Prostate gland (tissue), 2 donors: ENCODE measurements at places on chromosomes 5 and 9.
A peak's percentile ranks its signal among the peaks of the same experiment; 100 is the strongest.

GRCh38 chr9:37769306-37769705, 15.6 kb downstream of the EXOSC3 start:
- no peak for DNase-seq

- DNase-seq: no peak
Measured at GRCh38 chr5:119435436-119436132, 16.7 kb upstream of the HSD17B4 start.

DNA sequence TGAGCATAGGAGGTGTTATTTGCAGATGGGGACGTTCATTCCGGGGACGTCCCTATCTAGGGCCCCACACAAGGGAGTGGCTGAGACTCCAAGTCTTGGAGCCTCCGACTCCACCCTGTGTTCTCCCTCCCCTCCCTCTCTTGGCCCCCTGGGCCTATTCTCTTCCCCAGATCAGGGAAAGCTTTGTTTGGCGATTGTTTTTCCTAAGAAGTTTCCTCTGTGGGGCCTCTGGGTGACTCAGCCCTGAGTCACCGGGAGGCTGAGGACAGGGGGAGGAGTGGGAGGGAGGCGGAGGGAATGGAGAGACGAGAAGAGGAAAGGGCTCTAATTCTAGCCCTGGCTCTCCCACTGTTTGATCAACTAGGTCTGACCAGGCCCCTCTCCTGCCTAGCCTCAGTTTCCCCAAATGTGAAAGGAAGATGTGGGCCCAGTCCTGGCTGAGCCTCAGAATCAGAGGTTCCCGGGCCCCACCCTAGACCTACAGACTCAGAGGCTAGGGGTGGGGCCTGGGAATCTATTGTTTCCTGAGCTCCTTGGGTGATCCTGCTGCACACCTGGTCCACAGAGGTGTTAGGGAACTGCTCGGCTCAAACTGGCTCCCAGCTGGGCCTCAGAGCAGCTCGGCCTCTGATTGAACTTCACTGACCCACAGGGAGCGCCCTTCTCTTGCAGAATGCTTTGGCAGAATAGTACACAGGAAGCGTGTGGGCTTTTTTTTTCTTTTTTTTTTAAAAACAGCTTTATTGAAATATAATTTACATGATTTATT, 19.2 kb downstream of the GSN start:
- peak; percentile 73 for DNase-seq

DNA sequence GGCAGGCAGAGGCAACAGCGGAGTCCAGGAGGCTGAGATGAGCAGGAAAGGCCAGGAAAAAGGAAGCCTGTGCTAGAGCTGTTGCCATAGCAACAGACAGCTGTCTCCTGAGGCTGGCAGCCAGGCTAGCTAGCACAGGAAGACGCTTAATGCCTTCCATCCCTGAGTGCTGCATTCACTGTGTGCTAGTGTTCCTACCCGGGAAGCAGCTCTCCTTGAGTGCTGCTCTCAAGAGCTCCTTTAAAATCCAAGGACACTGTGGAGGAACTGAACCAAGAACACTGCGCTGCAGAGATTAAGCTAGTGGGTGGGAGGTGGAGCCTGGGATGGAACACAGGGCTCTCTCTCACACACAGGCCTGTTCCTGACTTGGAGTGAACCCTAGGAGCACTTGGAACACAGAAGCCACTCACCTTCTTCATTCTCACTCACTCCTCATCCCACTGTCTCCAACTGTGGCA, 53.5 kb upstream of the IL7R start:
- no peak for DNase-seq

DNA sequence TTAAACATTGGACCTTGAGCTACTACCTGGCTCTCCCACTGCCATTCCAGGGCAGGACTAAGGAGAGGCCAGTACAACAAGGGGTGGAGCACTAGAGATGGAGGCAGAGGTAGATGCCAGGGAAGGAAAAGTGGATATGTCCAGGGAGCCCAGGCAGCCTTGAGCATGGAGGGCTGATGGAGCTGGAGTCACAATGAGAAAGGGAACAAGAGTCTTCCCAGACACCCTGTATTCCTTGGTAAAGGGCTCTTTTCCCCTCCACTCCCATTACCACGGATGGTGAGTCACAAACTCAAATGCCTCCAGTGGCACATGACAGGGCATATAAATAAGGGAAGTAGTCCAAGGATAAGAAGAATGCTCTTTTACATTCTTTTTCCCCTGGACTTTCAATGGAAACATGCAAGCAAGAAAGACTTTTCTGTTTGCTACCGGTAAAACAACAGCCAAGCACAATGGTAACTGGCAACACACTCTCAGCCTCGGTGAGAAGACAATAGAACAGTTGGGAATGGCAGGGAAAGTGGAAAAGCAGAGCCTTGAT, 16.7 kb downstream of the ERAP1 start:
- no peak for DNase-seq

GRCh38 chr9:4430432-4431261, 59.6 kb upstream of the SLC1A1 start:
- no peak for DNase-seq

DNA sequence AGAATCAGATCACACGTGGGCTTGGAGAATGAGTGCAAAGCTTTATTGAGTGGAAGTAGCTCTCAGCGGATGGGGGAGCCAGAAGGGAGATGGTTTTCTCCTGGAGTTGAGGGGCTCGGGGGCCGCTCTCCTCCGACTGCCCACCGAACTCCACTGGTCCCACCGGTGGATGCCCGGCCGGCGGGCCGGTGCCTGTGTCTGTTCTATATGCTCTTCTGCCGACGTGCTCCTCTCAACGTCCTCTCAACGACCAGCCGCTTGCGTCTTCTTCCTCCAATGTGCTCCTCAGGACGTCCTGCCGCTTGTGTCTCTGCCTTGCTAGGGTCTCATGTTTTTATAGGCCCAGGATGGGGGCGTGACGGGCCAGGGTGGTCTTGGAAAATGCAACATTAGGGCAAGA, 161.9 kb downstream of the MUSK start:
- DNase-seq: no peak

- DNase-seq: no peak
Measured at GRCh38 chr5:157659868-157660660, 7.8 kb upstream of the SOX30 start.

- DNase-seq: peak; percentile 13
Measured at GRCh38 chr9:108049026-108049607, 559.5 kb upstream of the KLF4 start.

- no peak for DNase-seq
Measured at GRCh38 chr5:73272351-73272750, 99.4 kb downstream of the TMEM174 start.

DNA sequence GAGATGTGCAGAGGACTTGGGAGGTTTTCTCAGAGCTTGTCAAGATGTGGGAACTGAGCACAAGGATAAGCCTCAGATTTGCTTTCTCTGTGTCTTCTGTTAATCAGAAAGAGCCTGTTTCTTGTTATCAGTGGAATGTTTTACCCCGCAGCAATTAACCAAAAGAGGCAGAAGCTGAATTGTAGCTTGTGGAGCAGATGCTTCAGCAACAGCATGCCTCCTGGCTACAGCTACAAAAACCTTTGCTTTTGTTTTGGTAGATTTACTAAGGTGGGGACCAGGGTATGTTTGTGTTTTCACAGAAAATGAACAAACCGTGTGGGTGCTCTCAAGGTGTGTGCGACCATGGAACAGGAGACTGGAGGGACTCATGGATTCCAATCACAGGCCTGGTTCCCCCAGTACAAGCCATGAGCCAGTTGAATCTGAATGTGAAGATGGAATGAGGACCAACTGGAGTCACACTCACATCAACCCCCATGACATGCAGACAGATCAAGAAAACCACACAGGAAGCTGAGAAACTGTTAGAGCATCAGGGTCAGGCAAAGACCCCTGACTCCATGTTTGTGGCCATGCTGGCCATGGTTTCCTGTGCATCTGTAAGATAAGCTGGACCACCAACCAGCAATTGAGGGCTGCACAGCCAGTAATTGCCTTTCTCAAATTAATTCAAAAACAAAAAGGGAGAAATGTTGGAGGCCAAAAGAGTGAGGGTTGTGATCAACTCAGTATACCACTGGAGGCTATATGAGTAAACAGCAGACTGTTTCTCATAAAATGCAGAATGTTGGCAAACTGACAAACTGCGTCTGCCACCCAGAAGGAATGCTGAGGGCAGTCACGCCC, 6.9 kb downstream of the UGT3A2 start:
- no peak for DNase-seq
